ENCODE measurements at places on chromosomes 2 and 18. TPM values are rescaled to one million over a fixed set of nuclear protein-coding genes. Genes with fewer than 3 reads are reported as not detected.

ANO7 gene
- polyA plus RNA-seq = 1.1 TPM

DSG1 gene
- polyA plus RNA-seq = 0.34 TPM

REG3A gene
- 0.41 TPM for polyA plus RNA-seq

NDC80 gene
- polyA plus RNA-seq = 0.18 TPM

AKAIN1 gene
- not detected for polyA plus RNA-seq

ZSWIM2 gene
- not detected for polyA plus RNA-seq

WNT10A gene
- not detected for polyA plus RNA-seq

TTN gene
- 266 TPM for polyA plus RNA-seq

PER2 gene
- polyA plus RNA-seq = 3.8 TPM

MTCL1 gene
- 6.1 TPM for polyA plus RNA-seq

TRAK2 gene
- polyA plus RNA-seq = 37.6 TPM

SAG gene
- polyA plus RNA-seq = not detected

TIGD1 gene
- polyA plus RNA-seq = 1.9 TPM

ZC3H8 gene
- 6.9 TPM for polyA plus RNA-seq

LDAH gene
- polyA plus RNA-seq = 4.6 TPM

TMEM200C gene
- 1.1 TPM for polyA plus RNA-seq

SKOR2 gene
- polyA plus RNA-seq = not detected

CEBPZ gene
- 34.9 TPM for polyA plus RNA-seq

ABCG5 gene
- not detected for polyA plus RNA-seq

ST8SIA3 gene
- polyA plus RNA-seq = under 0.01 TPM

RGPD3 gene
- polyA plus RNA-seq = 0.11 TPM

PFN4 gene
- polyA plus RNA-seq = 2.8 TPM

AFF3 gene
- polyA plus RNA-seq = 4.0 TPM

LNPK gene
- 4.6 TPM for polyA plus RNA-seq

ZNF804A gene
- not detected for polyA plus RNA-seq

KLHL30 gene
- 15.9 TPM for polyA plus RNA-seq

CDK5R2 gene
- 0.09 TPM for polyA plus RNA-seq

SNTG2 gene
- polyA plus RNA-seq = 0.34 TPM

ABCB11 gene
- polyA plus RNA-seq = 0.07 TPM

SLC1A4 gene
- polyA plus RNA-seq = 1.2 TPM

GREB1L gene
- 7.4 TPM for polyA plus RNA-seq

FLACC1 gene
- polyA plus RNA-seq = 4.1 TPM

LOXHD1 gene
- polyA plus RNA-seq = 0.34 TPM

CRYGD gene
- polyA plus RNA-seq = not detected

GPC1 gene
- polyA plus RNA-seq = 118 TPM

All from right cardiac atrium (tissue), 5 donors.